ENCODE measurements at places on chromosomes 6 and 20.

DNA sequence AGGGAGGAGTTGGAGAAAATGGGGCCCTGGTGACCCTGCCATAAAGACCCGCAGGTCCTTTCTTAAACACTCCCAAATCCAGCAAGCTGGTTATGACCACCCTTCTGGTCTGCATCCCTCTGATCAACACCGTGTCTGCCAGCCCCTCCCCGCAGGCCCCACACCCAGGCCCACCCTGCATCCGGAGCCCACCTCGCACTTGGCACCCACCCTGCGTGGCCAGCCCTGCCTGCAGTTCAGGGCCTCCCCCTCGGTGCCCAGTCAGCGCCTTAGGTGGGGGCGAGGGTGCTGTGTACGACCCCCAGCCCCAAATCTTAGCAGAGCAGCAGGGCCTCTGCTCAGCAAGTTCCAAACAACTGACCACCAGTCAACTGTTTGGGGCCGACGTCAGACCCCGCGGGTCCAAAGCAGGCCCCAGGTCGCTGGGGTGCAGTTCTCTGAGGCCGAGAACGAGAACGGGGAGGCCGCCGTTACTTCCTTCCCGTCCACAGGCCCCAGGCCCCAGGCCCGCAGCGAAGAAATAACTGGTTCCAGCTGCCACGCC, 1.2 kb downstream of the ACSS1 start:
- no peak for DNase-seq

DNA sequence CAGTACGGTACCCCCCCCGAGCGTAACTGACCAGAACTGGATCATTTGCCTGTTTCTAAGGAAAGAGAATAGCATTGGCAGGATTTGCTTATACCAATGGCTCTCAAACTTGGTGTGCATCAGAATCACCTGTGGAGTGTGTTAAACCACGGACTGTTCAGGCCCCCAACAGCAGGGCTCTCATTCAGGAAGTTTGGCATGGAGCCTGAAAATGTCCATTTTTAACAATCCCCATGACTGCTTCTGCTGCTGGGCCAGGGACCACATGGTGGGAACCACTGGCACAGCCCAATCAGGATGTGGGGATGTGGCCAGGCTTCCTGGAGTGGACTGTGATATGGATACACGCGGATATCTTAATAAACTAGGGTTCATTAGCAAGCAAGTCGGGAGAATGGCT, 53.9 kb downstream of the GTF2H5 start:
- DNase-seq, result no peak

DNA sequence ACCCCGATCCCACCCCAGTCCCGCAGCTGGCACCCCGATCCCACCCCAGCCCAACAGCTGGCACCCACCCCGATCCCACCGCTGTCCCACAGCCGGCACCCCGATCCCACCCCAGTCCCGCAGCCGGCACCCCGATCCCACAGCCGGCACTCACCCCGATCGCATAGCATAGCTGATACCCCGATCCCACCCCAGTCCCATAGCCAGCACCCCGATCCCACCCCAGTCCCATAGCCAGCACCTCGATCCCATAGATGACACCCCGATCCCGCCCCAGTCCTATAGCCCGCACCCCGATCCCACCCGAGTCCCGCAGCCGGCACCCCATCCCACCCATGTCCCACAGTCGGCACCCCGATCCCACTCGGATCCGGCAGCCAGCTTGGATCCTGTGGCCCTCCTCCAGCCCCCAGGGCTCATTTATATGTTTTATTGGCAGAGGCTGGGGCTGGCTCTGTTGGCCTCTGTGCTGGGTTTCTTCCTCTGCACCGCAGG, 897 bp upstream of the GMEB2 start:
- no peak for DNase-seq

DNA sequence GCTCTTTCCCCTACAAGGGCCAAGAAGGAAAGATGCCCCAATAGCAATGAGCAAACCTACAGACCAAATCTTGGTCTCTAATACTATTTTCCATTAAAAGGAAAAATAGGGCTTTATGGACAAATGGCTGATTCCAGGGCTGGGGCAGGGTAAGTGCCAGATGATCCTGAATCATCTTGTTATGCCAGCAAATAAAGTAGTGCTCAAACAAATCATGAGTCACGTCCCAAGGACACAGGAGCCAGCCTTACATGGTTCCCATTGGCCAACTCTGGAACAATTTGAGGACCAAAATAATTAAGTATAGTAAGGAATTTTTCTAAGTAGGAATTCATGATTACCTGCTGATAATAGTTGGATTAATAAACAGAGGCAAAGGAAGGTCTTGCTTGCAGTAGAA, 53.2 kb upstream of the NKX2-4 start:
- DNase-seq, result no peak

- DNase-seq, result no peak
Observed at GRCh38 chr20:62069741-62070216, 4.1 kb upstream of the TAF4 start.

GRCh38 chr6:78460711-78461110, 406.6 kb upstream of the IRAK1BP1 start:
- DNase-seq, result no peak

GRCh38 chr20:3378138-3378537, 29.3 kb downstream of the DNAAF9 start:
- no peak for DNase-seq

GRCh38 chr20:48604426-48604825, 223.4 kb downstream of the PREX1 start:
- no peak for DNase-seq

- DNase-seq, result no peak
Observed at GRCh38 chr6:133339543-133340384, 98.6 kb downstream of the EYA4 start.

Data from activated T-cell treated with anti-CD3 and anti-CD28 coated beads for 1 hour (primary cell).